ENCODE measurements at places on chromosomes 13 and 19.

DNA sequence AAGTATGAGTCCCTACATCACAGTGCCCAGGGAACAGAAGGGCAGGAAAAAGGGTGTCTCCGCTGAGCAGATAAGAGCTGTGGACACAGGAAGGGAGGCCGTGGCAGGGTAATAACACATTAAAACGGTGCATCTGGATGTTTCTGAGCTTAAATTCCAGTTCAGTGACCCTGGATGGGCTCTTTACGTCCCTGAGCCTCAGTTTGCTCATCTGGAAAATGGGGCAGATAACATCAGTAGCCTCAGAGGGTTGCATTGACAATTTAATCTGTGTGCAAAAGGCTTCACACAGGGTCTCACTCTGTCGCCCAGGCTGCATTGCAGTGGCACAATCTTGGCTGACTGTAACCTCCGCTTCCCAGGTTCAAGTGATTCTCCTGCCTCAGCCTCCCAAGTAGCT lies 58.1 kb downstream of the CELF5 start:
- DNase-seq: no peak

- no peak for DNase-seq
Observed at GRCh38 chr13:37534676-37535075, 63.9 kb downstream of the POSTN start.

- DNase-seq: no peak
Observed at GRCh38 chr19:5339950-5340636, 519 bp downstream of the PTPRS start.

GRCh38 chr19:36103040-36103626 lies 7.8 kb upstream of the OVOL3 start:
- no peak for DNase-seq

DNA sequence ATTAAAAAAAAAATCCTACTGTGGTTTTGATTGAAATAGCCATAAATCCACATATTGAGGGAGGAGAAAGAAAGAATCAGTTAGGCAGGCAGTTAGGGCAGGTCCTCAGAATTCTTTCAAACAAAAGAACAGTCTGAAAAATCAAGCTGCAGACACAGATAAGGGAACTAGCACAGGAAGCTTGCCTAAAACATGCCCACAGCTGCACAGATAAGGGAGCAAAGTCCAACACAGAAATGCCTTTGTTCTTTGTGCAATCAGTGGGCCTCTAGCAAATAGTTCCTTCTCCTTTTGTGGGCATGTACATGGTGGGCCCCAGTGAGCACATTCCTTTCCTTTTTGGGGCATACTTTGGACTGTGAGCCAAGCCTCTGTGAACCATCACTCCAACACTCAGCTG lies 42.7 kb downstream of the UTP14C start:
- no peak for DNase-seq

DNA sequence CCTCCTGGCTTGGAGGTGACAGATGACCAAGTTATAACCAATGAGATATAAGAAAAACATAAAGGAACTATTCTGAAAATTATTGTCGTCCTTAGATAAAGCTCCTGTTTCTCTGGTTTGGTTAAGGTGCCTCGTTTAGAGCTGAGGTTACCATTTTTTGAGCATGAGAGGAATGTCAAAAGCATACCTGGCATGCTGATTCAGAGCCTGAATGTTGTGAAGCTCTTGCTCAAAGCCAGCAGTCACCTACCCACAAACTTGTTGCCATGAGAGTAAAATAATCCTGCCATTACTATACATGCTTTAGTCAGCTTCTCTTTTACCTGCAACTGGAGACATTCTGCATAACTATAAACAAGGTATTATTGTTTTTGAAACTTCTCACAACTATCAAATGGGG lies 1116.2 kb downstream of the DIAPH3 start:
- DNase-seq: no peak

- DNase-seq: peak; percentile 83
Observed at GRCh38 chr19:17751103-17751911, at the start of gene FCHO1. TSS of gene FCHO1 (plus strand) at chr19:17751477. CDS start at chr19:17755165, 3,688 bp downstream.

DNA sequence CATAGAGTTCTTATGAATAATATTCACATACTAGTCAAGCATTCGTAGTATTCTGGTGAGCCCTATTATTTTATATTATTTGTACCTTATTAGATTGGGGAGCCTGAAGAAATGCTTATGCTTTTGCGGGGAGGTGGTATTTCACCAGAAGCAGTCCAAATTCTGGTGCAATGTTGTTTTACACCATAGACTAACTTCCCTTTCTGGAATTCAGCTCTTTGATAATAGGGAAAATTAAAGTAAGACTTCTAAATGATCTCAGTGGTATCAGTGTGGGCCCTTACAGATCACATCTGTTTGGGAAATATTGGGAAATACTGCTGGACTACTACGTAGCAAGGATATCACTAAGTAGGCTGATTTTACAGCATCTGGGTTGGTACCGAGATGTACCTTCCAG lies 34.2 kb downstream of the KCTD12 start:
- no peak for DNase-seq

DNA sequence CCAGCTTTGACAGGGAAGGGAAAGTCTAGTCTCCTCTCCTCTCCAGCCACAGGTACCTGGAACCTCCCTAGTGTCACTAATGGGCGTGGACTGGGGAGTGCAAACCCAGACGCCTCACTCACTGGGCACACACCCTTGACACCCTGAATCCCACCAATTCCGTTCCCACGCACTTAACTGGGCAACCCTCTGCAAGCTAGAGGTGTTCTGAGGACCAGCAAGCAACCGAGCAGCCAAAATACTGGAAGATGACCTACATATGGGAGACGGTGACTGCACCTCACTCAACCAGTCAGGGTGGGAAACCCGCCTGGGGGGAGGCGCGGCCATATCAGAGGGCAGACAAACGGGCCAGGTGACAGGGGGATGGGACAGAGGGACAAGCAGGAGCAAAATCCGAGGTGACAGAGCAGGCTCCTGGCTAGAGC lies 991 bp downstream of the ABHD17A start:
- peak; percentile 46 for DNase-seq

DNA sequence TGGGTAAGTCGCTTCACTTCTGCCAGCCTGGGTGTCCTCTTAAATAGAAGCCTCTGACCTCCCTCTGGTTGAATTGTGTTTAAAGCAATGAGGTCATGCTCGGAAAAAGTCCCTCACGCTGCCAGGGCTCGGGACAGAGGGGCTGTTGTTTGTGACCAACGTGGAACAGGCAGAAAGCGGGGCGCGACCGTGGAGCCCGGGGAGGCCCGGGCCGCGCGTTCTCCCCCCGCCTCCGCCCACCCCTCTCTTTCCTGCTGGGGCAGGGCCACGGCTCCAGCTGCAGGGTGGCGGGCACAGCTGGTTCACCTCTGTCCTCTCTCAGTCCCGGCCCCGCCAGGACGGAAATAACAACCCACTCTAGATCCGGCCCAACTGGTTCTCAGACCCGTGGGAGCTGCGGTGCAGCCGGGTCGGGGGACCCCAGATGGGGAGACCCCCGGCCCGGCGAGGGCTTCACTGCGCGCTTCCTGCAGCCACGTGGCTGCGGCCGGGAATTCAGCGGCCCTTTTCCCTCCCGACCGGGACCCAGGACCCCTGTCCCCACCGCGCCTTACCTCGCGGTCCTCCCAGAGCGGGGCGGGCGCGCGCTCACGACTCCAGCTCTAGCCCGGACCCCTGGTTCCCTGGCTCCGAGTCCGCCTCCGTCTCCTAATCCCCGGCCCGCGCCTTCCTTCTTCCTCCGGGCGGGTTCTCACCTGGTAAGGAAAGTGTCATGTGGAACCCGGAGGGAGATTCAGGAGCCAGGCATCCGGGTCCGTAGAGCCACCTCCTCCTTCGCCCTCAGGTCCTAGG lies 1.9 kb downstream of the CDC42EP5 start:
- no peak for DNase-seq

GRCh38 chr19:10603873-10604459 lies 16.9 kb upstream of the AP1M2 start:
- peak; percentile 36 for DNase-seq

GRCh38 chr19:1624458-1624857 lies 19.2 kb upstream of the UQCR11 start:
- peak; percentile 51 for DNase-seq

DNA sequence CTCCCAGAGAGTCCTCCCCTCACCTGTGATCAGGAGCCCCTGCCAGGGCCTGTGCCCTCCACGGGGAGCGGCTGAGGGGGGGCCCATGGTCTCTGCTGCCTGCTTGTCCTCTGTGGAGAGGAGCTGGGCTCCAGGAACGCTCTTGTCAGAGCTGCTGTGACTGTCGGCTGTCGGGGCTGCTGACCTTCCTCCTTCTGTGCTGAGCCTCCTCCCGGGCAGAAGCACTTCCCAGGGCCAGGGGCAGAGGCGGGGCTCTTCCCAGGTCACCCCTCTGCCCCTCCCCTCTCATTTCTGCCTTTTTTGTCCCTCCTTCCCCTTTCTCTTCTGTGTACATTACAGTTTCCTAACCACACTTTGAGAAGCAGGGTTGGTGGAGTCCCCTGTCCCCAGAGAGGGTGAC lies at the start of gene CEACAM4:
CEACAM4 (minus strand) TSS at position 198 of the 400 bp plus-strand sequence; CDS start at position 87, 111 bp downstream.
- DNase-seq: no peak

- no peak for DNase-seq
Observed at GRCh38 chr13:71624653-71625600, 242.1 kb downstream of the DACH1 start.
